ENCODE measurements at places on chromosomes 5 and 9. TPM values are rescaled to one million over a fixed set of nuclear protein-coding genes. Genes with fewer than 3 reads are reported as not detected.

DNA sequence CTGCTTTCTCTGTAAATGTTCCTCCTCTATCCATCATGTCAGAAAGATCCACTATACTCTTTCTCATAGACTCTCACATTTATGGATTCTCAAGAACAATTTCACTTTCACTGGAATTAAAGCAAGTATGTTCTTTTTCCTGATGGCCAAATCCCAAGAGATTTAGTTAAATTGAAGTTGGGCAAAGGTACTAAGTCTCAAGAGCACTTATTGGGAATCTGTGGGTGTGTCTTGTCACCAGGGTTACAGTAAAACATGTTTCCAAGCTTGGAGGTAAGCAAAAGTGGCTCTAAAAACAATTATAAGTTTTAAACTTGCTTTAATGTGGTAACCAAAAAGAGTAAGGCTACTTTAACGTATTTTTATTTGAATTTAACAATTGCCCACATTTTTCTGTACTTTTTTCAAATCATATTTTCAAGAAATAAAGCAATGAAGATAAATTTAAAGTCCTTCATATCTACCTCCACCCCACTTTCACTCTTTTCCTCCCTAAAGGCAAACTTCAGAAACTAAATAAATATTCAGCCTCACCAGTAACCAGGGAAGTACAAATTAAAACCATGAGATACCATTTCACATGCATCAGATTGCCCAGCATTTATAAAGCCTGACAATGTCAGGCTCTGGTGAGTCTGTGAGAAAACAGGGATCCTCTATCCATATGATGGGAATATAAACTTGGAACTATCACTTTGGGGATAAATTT is 387.4 kb downstream of the CETN3 start:
- DNase-seq: no peak

- DNase-seq: no peak
Observed at GRCh38 chr5:40436535-40437237, 243.0 kb upstream of the PTGER4 start.

DNA sequence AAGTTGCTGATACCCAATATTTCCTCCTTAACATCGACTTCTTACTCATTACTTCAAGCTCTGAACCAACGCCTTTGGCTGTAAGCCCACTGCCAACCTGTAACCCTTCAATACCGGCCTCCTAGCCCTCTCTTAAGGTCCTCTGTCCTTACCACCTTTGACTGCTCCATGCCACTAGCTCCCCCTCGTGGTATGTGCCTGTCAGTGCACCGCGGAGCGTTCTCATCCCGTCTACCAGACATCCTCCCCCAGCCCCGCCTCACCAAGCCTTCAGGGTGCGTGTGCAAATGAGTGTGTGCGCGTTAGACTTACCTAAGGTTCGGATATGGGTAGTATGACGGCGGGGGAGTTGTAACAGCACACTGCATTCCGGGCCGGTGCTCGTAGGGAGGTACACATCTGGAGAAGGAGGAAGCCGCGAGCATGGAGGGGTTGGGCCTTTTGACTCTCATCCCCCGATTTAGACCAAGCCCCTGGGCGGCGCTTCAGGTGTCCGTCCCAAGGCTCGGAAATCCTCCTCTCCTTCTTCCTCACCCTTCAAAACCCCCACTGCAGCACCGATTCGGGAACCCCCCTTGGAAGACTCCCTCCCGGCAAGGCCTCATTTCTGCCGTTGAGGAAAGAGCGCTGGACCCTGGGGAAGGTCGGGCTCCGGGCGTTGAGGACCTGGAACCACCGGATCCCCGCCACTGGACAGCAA is 2.8 kb upstream of the MYORG start:
- DNase-seq: peak; percentile 92

DNA sequence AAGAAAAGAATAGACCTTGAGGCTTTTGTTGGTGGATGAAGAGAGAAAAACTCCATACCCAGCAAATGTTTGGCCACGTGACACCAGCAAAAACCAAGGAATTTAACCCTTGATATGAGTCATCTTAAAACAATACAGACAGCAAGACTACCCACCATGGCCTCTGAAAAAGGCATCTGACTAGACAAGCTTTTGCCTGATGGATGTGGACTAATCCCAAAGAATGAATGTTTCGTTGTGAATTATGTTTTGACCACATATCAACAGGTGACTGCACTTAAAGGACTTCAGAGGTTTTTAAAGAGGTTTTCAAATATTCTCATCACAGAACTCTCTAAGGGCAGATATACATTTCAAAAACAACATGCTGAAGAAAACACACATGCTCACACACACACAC is 33.0 kb upstream of the SLC1A3 start:
- DNase-seq: peak; percentile 58

GRCh38 chr5:64295101-64295500 is 129.5 kb downstream of the RNF180 start:
- no peak for DNase-seq

DNA sequence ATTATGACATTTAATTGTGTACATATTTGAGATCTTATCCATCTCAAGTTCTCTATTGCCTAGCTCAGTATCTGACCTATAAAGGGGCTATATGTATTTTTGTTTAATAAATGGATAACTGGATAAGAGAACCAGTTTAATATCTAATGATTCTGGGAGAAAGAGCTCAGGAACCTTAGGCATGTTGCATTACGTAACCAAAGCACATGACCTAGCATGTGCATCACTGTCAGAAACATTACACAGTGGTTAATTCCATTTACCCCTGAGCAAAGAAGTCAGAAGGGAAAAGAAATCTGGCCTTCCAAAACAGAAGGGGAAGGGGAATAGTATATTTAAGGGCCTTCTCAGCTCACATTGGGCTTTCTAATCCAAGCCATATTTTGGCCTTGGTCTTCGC is 12.3 kb downstream of the PAPPA start:
- no peak for DNase-seq

DNA sequence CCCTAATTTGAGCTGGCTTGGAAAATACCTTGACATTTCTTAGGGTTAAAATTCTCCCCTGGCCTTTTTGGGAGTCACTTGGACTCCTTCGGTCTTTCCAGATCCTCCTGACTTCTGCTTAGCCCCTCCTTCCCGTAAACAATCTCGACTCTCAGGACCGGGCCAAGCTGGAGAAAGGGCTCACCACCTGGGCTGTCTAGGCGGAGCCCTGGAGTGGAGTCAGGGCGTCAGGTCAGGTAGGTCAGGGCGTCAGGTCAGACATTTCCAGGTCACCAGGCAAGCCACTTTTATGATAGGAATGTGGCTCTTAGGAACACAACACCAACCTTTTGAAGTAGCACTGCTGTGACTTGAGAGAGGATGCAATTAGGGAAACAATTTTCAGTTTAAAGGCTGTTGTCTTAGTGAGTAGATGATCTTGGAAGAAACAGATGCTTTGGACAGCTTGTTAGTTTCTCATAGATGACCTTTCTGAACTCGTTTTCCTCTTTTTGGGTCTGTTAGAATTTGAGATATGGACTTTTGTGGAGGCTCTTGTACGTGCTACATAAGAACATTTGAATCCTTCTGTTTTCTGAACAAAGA is 12.8 kb downstream of the OSTF1 start:
- DNase-seq: peak; percentile 14

DNA sequence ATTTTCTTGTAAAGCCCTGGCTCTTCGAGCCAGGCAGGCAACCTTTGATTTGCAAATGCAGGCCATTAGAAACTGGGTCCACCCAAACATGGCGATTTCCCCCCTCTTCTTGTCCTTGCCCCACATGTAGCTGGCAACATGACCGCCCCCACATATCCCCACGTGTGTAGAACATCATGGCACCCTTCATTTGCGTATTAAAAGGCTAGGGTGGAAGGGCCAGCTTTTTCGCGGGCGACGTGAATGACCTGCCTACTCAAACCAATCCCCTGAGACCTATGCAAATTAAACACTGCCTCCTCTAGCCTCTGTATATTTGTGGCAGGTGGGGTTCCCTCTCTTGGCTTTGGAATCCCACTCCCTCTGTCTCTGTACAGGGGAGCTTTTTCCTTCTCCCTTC is 107.0 kb upstream of the CLINT1 start:
- no peak for DNase-seq

DNA sequence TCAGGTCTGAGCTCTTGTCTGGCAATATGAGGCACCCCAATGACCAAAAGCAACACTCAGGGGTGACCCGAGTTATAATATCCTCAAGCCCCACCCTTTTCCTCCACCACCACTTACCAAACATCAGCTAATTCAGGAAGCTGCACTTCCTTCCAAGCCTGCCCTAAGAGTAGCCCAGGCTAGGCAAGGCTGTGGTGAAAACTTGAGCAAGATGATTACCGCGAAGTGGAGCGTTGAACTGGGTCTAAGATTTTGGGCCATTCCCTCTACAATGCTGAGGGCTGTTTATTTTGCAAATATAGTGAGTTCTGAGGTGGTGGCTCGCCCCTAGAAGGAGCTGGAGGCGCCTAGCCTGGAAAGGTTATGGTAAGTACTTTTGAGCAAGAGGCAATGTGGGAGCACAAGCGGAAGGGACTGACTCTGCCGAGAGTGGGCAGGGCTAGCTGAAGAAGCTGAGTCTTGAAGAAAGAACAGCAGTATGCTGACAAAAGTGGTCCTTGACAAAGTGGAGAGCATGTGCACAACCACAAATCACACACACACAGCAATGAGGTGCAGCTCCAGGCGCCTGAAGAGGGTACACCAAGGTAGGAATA is at the start of gene HK3:
Gene HK3, minus strand, starts transcription at position 51 of the 596 bp plus-strand sequence. CDS start 3,187 bp downstream, outside the sequence.
- DNase-seq: peak; percentile 29

DNA sequence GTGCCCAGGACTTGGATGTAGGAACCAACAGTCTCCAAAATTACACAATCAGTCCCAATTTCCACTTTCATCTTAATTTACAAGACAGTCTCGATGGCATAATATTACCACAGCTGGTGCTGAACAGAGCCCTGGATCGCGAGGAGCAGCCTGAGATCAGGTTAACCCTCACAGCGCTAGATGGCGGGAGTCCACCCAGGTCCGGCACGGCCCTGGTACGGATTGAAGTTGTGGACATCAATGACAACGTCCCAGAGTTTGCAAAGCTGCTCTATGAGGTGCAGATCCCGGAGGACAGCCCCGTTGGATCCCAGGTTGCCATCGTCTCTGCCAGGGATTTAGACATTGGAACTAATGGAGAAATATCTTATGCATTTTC is 837 bp downstream of the PCDHB2 start:
- DNase-seq: no peak

DNA sequence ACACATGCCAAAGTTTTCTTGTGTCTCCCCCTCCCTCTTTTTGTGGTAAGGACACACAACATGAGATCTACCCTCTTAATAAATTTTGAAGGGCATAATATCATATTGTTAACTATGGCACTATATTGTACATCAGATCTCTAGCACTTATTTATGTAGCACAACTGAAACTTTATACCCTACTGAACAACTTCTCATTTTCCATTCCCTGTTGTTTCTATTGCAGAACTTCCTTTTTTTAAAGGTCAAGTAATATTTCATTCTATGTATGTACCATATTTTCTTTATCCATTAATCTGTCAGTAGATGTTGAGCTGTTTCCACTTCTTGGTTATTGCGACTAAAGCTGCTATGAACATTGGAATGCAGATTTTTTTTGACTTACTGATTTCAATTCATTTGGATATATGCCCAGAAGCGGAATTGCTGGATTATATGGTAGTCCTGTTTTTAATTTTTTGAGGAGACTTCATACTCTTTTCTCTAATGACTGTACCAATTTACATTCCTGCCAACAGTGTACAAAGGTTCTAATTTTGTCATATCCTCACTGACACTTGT is 305.3 kb downstream of the PRR16 start:
- no peak for DNase-seq

- no peak for DNase-seq
Observed at GRCh38 chr9:93188426-93189368, 4.8 kb downstream of the WNK2 start.

DNA sequence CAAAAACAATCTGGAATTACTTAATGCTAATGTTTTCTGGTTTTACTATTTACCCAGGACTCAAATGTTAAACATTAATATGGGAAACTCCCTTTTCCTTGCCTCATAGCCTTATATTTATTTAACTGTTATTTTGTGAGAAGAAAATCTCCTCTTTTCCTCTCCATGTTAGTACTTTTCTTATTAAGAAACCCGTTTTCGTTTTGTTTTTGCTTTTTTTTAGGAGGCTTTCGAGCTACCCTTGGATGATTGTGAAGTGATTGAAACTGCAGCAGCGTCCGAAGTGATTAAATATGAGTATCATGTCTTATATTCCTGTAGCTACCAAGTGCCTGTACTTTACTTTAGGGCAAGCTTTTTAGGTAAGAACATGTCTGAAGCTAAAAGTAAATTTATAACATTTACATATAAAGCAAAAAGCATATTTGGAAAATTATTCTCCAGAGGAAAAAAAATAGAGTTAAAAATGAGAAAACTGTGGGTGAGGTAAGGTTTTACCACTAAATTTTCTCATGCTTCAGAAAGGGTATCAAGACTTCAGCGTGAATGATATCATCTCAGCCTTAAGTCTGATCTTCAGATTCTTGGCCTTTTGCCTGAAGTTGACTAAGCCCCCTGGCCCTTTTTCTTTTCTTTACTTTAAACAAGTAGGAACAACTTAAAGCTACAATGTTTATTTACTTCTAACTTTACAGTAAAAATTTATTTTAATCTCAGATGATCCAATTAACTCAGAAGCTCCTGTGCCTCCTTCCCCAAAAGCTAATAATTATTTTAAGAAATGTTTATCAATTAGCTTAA is 113.8 kb downstream of the RPS23 start:
- DNase-seq: peak; percentile 72

GRCh38 chr5:41356786-41357185 is 143.5 kb upstream of the C6 start:
- no peak for DNase-seq

GRCh38 chr9:106862110-106862820 is 701 bp upstream of the ZNF462 start:
- peak; percentile 62 for DNase-seq

- no peak for DNase-seq
Observed at GRCh38 chr9:136750526-136750925, 2.2 kb upstream of the LCN6 start.

GRCh38 chr5:158463188-158463587 is 604.2 kb upstream of the CLINT1 start:
- DNase-seq: no peak

GRCh38 chr5:154293219-154293618 is 102.7 kb downstream of the GALNT10 start:
- DNase-seq: no peak

DNA sequence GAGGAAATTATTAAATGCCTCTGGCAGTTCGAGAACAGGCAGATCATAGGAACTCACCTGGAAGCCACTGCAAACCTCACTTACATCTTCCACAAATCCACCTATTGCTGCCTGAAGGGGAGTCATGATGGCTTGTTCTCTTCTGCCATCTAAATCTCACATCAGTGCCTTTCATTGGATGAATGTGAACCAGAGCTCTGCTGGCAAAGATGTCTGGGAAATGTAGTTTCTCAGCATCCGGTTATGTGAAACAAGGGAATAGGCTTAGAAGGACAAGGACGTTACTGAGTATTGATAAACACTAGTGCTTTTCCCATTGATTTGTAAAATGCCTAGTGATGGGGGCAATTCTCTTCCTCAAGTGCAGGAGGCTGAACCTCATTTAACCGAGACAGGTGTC is 483.3 kb downstream of the ARHGEF28 start:
- DNase-seq: no peak

GRCh38 chr9:98074115-98074990 is 17.8 kb downstream of the NANS start:
- DNase-seq: peak; percentile 79

GRCh38 chr5:119743927-119744326 is 114.6 kb downstream of the FAM170A start:
- DNase-seq: peak; percentile 5

The LAMC3 gene
- 0.51 TPM for total RNA-seq

The FBN2 gene
- 0.79 TPM for total RNA-seq

The SPINK4 gene
- total RNA-seq: not detected

The WNT8A gene
- not detected for total RNA-seq

The N4BP3 gene
- 43.9 TPM for total RNA-seq

The SPARC gene
- 756 TPM for total RNA-seq

The TEX10 gene
- 28.1 TPM for total RNA-seq

The PTPN3 gene
- total RNA-seq: 3.6 TPM

The PHYHD1 gene
- total RNA-seq: 0.85 TPM

The NOXA1 gene
- 2.6 TPM for total RNA-seq

The TXNDC8 gene
- not detected for total RNA-seq

Data from dermis blood vessel endothelial cell (primary cell).